ENCODE measurements at places on chromosomes 13 and 19.

DNA sequence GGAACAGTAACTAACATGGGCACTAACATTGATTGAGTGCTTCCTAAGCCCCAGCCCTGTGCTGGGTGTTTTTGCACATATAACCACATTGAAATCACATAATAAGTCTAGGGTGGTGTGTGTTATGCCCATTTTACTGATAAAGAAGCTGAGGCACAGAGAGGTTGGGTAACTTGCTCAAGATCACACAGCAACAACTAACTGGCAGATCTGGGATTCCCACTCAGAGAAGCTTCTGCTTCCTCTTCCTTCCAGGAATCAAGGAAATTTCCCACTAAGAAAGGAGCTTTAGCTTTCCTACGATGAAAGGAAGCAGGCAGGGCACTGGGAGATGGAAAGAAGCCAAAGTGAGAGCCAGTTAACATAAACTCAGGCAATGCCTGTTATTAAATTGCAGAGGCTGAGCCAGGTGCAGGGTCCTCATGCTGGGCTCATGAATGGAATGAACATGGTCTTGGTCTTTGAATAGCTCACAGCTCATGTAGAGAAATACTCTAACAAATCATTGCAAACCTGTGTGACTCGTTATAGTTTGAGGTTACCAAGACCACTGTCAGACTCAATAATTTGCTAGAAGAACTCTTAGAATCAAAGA, 10.1 kb downstream of the SSC5D start:
- DNase-seq: no peak

GRCh38 chr13:19836472-19836871, 27.0 kb downstream of the ZMYM5 start:
- no peak for DNase-seq

DNA sequence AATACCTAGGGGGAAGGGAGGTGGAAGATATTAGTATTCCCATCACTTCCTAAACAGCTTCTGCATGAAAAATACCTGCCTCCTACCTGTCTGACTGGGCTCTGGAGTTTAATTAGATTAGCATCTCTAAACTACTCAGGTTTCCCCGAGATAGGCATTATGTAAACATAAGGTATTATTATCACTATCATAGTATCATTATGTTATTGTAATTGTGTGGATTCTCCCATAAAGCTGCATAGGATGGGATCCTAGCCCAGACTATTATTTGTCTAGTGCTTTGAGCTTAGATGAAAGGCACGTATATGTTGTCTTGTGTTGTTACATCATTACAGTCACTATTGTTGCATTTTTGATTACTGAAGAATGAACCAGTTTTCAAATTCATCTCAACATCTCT, 115.2 kb upstream of the SOX21 start:
- no peak for DNase-seq

GRCh38 chr13:70732611-70733010, 624.4 kb upstream of the KLHL1 start:
- no peak for DNase-seq

DNA sequence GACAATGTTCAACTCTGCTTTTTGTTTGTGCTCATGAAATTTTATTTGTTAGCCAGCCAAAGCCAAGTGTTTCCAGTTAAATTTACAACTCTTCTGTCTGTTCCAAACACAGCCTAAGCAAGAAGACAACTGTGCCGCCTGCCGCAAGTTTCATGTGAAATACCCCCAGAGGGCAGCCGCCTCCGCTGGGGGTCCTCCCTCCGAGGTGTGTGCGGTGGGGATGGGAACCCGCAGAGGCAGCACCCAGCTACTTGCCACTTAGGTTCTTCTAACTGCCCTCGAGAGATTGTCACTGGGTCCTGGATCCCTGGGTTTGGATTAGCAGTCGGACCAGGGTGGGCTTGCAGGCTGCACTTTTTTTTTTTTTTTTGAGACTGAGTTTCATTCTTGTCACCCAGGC, 28.5 kb downstream of the ATP11A start:
- no peak for DNase-seq

- DNase-seq: no peak
Observed at GRCh38 chr13:69565334-69565733, 542.3 kb upstream of the ATXN8OS start.

DNA sequence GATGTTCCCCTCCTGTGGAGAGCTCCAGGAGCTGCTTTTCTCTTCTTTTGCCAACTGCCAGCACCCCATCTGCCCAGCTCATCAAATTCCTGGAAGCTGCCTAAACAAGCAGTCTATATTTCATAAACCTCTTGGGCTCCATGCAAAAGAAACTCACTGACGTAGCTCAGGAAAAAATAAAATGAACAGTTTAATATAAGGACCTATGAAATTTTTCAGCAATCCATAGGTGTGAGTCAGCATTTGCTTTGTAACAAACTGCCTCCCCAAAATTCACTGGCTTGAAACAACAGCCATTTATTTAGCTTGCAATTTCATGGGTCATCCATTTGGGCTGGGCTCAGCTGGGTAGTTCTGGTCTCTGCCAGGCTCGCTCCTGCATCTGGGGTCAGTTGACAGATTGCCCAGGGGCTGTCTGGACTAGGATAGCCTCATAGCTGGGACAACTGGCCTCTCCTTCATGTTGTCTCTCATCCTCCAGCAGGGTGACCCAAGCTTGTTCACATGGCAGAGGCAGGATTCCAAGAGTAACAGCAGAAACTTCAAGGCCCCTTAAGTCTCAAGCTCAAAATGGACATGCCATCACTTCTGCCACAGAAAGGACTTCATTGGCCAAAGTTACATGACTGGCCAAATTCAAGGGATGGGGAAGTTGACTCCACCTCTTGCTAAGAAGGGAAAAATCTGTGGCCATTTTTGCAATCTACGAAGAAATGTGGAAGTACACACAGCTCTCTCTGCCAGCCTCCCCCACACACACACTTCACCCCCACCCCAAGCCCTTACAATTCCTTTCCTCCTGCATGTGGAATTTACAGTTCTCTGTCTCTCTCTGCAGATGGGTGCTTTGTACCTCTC, 7.9 kb upstream of the PVR start:
- no peak for DNase-seq

GRCh38 chr19:35142606-35143230, 337 bp upstream of the FXYD7 start:
- peak; percentile 91 for DNase-seq

GRCh38 chr19:41895745-41896580, 13.0 kb downstream of the ARHGEF1 start:
- no peak for DNase-seq

DNA sequence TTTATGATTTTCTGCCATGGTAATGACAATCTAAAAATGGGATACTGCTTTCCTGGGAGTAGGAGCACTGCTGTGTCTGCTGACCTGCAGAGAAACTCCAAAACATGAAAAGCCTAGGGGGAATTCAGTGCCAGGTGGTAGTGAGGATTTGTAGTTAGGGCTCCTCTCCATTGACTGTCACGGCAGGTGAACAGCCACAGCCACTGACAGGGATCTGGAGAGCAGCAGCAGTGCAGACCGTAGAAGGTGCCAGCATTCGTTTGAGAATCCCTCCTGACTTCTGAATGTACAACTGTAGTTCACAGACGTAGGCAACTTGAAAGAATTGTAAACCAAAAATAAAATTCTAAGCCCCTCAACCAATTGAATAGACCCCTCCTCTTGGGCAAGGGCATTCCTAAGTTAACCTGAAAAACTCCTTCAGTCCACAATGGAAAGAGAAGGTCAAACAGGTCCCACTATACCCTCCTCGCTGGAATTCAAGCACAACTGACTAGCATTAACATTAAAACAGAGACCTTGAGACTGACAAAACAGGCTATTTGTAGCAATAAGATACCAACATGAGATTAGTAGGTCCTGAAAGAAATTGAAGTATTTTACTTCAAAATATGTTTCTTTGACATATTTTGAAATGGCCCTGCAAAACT, 1328.8 kb downstream of the OLFM4 start:
- no peak for DNase-seq

GRCh38 chr13:99382428-99383133, 75.4 kb upstream of the GPR183 start:
- DNase-seq: peak; percentile 77

DNA sequence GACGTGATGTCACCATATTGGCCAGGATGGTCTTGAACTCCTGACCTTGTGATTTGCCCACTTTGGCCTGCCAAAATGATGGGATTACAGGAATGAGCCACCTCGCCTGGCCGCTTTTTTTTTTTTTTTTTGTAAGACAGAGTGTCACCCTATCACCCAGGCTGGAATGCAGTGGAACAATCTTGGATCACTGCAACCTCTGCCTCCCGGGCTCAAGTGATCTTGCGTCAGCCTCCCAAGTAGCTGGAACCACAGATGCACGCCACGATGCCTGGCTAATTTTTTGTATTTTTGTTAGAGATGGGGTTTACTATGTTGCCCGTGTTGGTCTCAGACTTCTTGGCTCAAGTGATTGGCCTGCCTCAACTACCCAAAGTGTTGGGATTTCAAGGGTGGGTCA, 28.9 kb upstream of the ZNF808 start:
- DNase-seq: no peak

DNA sequence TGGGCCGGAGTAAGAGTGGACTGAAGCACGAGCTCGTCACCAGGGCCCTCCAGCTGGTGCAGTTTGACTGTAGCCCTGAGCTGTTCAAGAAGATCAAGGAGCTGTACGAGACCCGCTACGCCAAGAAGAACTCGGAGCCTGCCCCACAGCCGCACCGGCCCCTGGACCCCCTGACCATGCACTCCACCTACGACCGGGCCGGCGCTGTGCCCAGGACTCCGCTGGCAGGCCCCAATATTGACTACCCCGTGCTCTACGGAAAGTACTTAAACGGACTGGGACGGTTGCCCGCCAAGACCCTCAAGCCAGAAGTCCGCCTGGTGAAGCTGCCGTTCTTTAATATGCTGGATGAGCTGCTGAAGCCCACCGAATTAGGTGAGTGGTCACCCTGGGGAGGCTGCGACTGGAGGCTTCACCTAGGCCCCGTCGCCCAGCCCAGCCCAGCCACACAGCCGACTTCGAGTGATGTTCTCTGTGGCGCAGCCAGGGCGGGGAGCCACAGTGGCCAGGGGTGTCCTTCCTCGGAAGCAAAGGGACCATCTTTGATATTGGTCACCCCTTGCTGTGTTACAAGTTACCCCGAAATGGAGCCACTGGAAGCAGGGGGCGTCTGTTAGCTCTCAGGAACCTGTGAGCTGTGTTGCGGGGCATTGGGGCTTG, 5.6 kb downstream of the PIAS4 start:
- no peak for DNase-seq

DNA sequence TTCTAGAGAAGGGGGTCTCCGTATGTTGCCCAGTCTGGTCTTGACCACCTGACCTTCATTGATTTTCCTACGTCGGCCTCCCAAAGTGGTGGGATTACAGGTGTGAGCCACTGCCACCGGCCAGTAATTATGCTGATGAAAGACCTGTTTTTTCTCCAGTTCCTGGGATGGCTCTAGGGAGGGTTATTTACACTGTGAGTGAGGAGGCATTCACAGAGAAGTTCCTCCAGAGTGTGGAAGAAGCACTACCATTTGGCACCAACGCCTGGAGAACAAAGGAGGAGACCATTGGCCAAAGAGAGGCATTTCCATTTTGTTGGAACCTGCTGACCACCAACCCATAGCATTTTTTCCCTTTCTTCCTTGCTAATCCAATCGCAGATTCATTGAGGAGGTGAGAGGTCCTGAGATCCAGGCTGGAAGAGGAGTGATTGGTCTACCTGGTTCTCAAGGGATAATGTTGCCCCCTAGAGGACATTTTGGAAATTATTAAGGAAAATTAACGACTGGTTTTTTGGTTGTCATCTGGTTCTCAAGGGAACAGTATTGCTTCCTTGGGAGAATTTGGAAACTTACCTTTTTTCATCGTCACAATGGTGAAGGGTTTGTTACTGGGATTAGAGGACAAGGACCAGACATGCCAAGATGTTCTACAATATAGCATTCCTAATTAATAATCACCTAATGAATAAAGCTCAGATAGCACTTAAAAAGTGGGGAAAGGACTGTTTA, 5.5 kb upstream of the SAE1 start:
- no peak for DNase-seq

- no peak for DNase-seq
Observed at GRCh38 chr19:9700229-9700981, 25.5 kb upstream of the ZNF562 start.

DNA sequence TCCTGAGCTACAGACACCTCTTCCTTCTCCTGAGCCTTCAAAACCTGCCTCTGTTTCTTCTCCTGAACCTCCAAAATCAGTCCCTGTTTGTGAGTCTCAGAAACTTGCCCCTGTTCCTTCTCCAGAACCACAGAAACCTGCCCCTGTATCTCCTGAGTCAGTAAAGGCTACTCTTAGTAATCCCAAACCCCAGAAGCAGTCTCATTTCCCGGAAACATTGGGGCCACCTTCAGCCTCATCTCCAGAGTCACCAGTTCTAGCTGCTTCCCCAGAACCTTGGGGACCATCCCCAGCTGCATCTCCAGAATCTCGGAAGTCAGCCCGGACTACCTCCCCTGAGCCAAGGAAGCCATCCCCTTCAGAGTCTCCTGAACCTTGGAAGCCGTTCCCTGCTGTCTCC, 10.0 kb downstream of the CHAMP1 start:
- no peak for DNase-seq

DNA sequence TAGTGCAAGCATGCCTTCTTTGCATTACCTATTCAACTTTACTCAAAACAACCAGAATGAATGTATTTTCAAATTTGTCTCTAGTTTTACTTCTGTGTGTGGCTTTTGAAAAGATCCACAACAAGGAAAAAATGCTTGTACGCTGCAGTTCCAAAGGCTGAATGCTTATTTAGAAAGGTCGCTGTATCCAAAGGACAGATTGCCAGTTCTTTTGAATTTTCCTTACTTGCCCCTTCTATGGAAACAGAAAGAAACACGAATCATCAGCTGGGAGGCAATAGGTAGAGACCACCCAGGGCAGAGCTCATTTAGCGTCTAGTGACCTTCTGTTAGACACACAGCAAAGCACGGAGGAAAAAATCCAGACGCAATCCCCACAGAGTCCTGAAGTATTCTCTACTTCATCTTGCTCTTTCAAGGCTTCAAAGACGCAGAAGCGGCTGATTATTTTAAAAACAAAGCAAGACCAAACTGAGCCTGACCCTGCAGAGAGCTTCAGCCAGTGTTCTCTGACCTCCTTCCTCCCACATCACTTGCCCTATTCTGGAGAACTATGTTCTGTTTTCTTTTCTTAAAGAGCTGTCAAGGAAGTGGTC, 674.6 kb upstream of the SGCG start:
- DNase-seq: no peak

DNA sequence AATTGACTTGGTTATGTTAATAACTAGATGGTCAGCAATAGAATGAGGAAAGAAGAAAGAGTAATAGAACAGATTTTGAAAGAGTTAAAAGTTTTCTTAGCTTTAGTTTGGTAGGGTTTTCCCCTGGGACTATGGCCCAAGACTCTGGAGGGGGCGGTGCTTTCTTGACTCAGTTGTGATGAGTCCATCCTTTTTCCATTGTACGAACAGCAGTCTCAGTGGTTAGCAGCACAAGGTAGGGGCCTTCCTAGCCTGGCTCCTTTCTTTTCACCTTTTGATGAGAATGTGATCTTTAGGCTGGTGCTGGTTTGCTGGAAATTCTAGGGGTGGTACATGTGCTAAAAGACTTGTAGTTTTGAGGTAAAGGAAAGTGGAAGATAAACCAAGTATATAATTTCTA, 38.8 kb downstream of the ZNF506 start:
- DNase-seq: peak; percentile 72

GRCh38 chr13:44422755-44423643, 49.4 kb downstream of the SERP2 start:
- DNase-seq: no peak
